ENCODE measurements at places on chromosomes 1 and 21.

DNA sequence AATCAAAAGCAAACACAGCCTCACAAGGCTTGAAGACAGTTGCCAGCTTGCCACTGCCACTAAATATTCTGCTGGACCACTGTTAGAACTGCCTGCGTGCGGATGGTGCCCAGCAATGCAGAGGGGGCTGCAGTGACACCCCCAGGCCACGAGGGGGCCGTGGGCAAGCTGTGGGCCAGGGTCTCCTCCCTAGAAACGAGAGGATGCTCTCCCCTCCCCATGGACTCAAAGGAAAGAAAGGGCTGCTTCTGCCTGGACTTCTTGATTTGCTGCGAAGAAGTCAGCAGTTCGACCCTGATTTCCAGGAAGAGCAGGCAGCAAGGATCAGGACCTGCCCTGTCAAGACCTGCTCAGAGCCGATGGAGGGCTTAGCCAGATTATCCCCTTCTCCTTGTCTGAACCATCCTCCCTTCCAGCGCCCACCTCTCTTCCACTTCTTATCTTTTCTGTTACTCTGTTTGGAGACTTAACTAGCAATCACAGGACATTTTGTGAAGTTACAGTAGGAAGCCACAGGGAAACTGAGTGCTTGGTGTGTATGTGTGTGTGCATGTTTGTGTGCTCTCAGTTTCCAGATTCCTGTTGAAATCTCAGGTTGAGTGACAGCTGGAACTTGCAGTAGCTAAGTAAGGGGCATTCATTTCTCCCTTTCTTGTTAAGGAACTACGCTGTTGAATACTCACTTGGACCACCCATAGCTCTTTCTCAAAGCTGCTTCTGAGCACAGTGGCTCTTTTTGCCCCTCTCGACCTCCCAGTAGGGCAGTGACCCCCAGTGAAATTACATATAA lies 2.7 kb downstream of the MAN1C1 start:
- DNase-seq = no peak

GRCh38 chr1:37152491-37152890 lies 118.2 kb upstream of the GRIK3 start:
- DNase-seq = no peak

GRCh38 chr1:86687595-86687994 lies 16.8 kb upstream of the SH3GLB1 start:
- DNase-seq = no peak

DNA sequence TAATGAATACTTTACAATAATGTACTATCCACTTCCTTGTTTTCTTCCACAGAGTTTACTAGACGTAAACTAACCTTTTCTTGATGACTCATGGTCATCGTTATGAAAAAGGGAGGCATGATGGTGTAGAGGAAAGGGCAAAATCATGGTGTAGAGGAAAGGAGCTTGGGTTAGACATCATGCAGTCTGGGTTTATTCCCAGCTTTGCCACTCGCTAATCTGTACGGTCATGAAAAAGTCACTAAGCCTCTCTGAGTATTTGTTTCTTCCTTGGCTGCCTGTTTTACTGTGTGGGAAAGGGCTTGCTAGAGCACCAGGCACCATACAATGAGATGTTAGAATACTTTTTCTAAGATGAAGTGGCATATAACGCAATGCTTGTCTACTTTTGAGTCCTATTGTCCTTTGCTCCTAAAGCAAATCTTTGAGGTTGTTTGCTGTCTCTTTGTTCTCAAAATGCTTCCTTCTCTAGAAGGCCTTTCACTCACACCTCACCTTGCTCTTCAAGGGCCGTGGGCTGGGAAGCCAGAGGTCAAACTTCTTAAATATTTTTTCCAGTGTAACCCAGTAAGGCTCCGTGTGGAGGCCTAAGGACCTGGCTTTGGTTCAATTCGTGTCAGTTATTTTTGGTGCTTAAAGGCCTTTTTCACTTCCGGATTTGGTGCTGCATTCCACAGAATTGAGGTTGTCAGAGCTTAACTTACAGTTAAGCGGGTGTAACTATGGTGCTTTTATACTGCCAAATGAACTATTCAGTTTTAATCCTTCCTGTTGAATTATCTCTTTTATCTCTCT lies 9.9 kb upstream of the ETV3 start:
- no peak for DNase-seq

- DNase-seq = no peak
These were observed 187.0 kb downstream of the ETS2 start for GRCh38 chr21:38992737-38993136.

DNA sequence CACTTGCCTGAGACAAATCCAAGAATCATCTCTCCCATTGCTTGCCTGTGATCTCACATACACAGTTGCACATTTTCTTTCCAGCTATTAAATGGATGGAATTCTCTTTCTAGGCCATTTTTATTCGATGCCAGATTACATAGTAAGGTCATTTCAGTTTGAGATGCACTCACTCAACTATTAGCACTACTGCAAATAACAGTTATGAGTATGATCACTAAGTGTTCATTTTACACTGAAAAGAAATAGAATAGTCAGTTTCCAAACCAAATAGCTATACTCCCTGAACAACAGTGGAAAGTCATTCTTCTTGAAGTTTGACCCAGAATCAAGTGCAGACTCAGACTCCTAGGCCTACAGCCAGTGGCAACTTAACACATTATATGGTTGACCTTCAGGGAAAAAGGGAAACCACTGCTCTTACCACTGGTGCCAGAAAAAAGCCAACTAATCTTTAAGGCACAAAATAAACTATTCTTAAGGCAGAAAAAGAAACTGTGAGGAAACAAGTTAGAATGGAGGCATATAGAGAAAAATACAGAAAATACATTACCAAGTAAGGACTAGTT lies 31.5 kb downstream of the WNT2B start:
- no peak for DNase-seq

- no peak for DNase-seq
These were observed 81.8 kb downstream of the SMYD3 start for GRCh38 chr1:246425139-246425794.

DNA sequence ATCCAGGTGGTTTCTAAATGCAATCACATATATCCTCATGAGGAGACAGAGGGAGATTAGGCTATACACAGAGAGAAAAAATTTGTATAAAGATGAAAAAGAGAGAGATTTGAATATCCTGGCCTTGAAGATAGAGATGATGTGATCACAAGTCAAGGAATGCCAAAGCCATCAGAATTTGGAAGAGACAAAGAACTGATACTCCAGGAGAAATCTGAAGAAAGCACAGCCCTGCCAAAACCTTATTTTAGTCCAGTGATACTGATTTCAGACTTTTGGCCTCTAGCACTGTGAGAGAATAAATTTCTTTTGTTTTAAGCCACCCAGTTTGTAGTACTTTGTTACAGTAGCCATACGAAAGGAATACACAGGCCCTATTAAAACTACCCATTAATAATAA lies 33.4 kb downstream of the DOCK7 start:
- DNase-seq = no peak

DNA sequence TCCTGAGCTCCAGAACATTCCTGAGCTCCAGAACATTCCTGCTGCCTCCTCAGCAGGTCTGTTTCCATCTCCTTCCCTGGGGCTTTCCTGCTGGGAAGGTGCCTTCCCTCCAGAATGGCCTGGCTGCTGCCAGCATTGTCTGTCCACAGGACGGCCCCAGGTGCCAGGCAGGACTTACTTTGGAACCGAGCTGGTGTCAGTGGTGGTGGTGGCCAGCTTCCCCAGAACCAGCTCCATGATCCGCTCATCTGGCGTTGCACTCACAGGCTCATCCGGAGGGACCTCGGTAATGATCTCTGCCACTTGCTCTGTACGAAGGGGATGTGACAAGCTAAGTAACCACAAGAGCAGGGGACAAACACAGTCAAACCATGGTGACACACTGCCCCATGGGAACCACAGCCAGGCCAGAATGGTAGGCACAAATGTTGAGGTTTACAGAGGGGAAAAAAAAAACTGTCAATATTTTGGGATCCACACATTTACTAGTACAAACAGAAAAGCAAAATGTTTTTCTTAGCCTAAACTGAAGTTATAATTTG lies 41.3 kb downstream of the PRDM15 start:
- no peak for DNase-seq

DNA sequence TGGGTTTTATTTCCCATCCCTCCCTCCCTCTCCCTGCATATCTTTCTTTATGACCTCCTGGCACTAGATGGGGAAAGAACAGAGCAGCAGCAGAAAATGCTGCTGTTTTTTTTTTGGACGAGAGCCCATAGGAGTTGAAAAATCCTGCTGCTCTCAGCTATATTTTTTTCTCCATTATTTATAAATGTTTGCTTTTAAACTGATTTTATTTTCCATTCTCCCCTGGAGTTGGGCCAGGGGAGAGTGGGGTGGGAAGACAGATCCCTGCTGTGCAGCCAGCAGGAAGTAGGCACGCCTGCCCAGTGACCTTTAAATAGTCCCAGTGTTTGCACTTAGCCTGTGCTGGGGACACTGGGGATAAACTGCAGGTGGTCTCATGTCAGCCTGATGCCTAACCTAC lies 17.4 kb downstream of the SFT2D2 start:
- DNase-seq = no peak
